CD14-positive monocyte (primary cell): ENCODE measurements at places on chromosomes 12 and 14. TPM values are rescaled to one million over a fixed set of nuclear protein-coding genes. Genes with fewer than 3 reads are reported as not detected.
A peak's percentile ranks its signal among the peaks of the same experiment; 100 is the strongest.

The PRH2 gene
- polyA plus RNA-seq: not detected

The LRRC9 gene
- polyA plus RNA-seq: not detected

- no peak for DNase-seq
Observed at GRCh38 chr14:104530646-104531045, 48.9 kb upstream of the C14orf180 start.

The GARIN6 gene
- polyA plus RNA-seq: not detected

GRCh38 chr14:73810478-73811163 lies 41.0 kb upstream of the PTGR2 start:
- DNase-seq: peak; percentile 76

The BHLHE41 gene
- polyA plus RNA-seq: 0.03 TPM in 1 of 2 replicates, not detected in the other

DNA sequence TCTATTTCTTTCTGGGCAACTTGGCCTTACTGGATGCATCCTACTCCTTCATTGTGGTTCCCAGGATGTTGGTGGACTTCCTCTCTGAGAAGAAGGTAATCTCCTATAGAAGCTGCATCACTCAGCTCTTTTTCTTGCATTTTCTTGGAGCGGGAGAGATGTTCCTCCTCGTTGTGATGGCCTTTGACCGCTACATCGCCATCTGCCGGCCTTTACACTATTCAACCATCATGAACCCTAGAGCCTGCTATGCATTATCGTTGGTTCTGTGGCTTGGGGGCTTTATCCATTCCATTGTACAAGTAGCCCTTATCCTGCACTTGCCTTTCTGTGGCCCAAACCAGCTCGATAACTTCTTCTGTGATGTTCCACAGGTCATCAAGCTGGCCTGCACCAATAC lies 5.3 kb downstream of the OR4N5 start:
- no peak for DNase-seq

DNA sequence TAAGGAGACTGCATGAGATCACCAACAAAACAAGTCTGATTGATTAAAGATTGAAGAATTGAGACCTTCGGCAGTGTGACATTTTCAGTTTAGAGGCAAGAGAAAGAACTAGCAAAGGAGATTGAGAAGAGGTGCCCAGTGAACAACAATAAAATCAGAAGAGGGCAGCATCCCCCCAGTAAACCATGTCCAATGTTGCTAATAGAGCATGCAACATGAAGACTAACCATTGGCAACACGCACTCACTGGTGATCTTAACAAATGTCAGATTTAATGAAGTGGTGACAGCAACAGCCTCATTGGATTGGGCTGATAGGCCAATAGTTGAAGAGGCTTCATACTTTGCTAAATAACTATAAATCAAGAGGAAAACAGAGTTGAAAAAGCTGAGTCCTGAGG lies 20.7 kb upstream of the TAS2R14 start:
- no peak for DNase-seq

GRCh38 chr14:105141026-105141425 lies 27.6 kb downstream of the JAG2 start:
- no peak for DNase-seq

- DNase-seq: no peak
Observed at GRCh38 chr14:95132760-95133159, 24.6 kb downstream of the DICER1 start.

- DNase-seq: no peak
Observed at GRCh38 chr14:55711175-55711811, 131.3 kb downstream of the KTN1 start.

- DNase-seq: no peak
Observed at GRCh38 chr14:59013672-59014298, 174.7 kb upstream of the DAAM1 start.

GRCh38 chr14:51931308-51931707 lies 58.0 kb upstream of the RTRAF start:
- no peak for DNase-seq

GRCh38 chr12:19119440-19119839 lies 10.1 kb upstream of the PLEKHA5 start:
- no peak for DNase-seq

DNA sequence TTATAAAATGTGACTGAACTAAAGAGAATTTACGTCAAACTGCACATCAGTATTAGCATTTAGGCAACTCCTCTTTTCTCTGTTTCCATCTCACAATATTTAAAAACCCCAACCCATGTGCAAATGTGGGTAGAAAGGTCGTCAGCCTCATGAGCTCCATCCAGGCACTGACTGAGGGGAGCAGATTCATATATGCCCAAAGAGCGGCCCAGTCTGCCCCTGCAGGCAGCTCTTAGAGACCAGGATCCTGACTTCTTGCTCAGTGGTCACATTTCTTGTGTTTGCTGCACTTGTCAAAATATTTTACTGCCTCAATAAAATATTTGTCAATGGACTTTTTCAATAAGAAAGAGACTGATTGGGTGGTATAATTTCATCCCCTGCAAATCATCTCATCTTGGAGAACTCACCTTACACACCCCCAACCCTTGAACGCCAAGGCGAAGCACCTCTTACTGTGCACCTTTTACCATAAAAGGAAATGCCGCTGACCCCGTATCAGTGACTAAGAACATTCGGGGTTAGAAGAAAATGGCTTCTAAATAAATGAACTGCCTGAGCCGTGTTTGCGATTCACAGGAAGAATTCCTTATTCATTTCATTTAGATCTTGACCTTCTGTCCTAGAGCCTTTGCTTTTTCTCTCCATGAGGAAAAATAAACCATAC lies 418.8 kb downstream of the BCL11B start:
- no peak for DNase-seq

- no peak for DNase-seq
Observed at GRCh38 chr12:25135531-25136154, 59.3 kb downstream of the DNAI7 start.

DNA sequence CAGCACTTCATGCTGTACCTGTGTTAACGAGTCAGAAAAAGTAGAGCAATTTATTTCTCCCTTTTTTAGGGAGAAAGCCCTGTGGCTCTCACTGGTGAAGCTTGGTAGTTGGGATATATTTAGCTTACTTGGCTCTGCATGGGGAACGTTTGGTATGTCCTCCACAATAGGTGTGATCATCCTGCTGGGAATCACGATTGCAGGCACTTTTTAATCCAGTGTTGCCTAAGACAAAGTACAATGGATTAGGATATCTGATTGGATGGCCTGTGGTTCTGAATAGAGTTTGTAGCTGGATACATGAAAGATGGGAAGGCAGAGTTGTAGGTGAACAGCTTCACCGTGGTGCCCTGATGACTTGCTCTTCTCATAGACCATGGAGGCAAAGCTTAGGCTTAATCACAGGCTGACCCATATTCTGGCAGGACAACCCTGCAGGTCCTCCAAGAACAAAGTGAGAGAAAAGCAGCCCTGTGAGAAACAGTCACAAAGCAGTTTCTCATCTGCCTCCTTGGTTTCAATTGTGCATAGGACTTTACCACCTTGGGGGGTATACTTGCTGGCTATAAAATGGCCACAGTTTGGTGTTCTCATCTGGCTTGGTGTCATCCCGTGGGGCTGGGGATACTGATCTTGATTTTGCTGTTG lies 7.5 kb downstream of the RESF1 start:
- no peak for DNase-seq

The TMEM179 gene
- not detected for polyA plus RNA-seq

- DNase-seq: no peak
Observed at GRCh38 chr14:104353921-104354701, 215.7 kb downstream of the KIF26A start.

- DNase-seq: no peak
Observed at GRCh38 chr14:38120109-38120508, 87.6 kb upstream of the SSTR1 start.

DNA sequence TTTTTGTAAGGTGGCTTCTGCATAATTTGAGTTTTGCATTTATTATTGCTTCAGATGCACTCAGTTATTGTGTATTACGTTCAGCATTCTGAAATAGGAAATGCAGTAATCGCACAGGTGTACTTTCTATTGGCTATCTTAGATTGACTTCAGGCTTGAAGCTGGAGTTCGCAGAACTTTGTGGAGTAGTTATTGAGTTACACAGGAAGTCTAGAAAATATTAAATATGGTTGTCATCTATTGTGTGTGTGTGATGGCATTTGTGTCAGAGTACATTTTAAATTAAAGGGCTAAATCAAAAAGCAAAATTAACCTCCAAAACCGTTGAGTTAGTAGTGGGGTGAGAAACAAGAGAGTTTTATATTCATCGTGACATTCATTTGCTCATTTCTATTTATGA lies 2.7 kb downstream of the ARID2 start:
- no peak for DNase-seq

DNA sequence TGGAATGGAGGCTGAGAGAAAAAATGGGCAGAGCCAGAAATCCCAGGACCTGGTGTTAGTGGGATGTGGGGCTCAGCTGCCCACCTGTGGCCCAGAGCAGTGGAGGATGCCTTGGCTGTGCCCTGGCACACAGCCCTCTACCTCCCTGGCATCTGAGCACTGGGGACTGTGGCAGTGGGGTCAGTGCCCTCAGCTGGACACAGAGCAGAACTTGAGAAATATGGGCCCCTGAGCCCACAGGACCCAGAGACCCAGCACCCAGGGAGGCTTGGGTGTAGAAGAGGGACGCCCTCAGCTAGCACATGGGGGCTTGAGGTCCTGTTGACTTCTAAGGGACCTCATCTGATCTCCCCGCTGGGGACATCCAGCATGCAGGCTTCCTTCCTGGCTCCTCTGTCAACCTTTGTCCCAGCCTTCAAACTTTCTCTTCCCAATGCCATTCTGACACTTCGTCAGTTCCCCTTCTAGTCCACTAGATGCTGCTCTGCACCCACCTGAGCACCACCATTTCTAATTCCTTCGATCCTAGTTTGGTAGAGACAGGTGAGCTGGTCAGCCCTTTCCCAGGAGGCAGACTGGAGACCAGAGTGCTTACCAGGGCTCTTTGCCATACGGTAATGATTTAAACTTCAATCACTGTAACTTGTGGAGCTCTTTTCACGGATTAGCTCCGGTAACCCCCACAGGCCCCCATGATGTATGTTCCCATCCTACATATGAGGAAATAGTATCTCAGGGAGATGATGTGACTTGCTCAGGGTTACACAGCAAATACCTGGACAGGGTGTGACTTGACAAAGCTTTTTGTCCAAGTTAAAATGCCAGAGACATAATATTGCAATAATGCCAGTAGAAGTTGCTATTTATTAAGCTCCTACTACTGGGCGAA lies 143.7 kb downstream of the ASCL4 start:
- no peak for DNase-seq
